ENCODE measurements at places on chromosomes 6 and 20.
A peak's percentile ranks its signal among the peaks of the same experiment; 100 is the strongest.

DNA sequence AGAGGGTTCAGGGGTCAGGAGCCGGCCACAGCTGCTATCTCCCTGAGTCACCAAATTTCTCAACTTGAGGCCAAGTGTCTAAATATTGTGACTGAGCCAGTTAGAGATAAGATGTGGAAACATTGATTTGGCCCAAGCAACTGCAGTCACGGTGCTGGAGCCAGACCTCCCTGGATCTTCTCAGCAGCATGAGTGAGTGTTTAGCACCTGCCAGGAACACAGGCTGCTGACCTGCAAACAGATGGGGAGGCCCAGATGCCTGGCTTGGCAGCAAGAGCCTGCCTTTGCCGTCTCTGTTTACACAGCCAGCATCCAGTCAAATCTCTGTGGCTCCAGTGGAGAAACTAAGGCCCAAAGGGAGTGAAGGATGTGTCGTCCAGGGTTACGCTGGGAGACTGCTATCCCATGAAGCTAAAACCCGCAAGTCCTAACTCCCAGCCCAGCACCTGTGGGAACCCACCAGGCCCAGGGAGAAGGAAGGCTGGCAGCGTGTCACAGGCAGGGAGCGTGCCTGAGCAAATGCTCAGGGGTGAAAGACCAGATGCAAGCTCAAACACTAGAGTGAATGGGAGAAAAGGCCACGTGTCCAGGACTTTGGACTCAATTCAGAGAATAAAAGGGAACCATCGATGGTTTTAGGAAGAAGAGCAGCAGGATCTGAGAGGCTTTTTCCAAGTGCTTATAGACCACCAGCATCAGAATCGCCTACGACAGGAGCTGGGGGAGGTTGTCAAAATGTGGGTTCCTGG is 15.9 kb upstream of the PTGIS start:
- DNase-seq, result no peak

- no peak for DNase-seq
These were observed 5.7 kb upstream of the NECAB3 start for GRCh38 chr20:33679758-33680485.

DNA sequence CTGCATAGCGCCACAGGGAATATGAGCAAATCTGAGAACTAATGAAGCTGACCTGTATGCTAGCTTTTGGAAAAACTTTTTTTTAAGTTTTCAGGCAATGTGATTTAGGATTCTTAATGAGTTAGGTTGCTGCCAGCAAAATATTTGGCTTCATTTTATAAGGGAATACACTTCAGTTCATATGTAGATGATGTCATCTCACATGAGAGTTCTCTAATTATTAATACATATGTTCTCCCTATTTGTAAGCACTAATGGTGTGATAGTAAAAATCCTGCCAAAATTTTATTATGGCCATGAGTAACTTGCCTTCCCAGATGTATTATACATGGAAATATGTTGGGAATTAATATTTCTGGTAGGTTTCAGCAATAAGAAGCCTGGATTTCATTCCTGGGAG is 573.8 kb downstream of the EPM2A start:
- no peak for DNase-seq

DNA sequence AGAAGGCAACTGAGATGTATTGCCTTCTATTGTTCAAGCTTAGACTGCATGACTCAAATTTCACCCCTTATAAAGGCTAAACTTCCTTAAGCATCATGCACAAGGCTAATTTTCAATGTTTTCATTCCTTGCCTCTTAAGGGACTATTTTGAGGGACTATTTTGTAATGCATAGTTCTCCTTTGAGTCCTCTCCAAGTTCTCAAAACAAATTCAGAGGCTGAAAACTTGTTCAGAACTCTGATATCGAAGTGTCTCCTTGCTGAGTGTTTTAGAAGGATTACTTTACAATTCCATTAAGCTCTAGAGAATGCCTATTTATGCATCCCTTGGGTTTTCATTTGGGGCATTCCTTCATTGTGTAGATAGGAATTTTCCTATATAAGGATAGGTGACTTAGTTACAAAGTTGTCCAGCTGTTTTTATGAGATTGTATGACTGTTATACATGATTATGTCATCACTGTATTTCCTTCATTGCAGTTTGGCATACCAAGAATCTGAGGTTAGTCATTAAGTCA is 41.7 kb downstream of the COL19A1 start:
- no peak for DNase-seq

GRCh38 chr6:13391537-13391936 is 63.2 kb upstream of the TBC1D7 start:
- no peak for DNase-seq

DNA sequence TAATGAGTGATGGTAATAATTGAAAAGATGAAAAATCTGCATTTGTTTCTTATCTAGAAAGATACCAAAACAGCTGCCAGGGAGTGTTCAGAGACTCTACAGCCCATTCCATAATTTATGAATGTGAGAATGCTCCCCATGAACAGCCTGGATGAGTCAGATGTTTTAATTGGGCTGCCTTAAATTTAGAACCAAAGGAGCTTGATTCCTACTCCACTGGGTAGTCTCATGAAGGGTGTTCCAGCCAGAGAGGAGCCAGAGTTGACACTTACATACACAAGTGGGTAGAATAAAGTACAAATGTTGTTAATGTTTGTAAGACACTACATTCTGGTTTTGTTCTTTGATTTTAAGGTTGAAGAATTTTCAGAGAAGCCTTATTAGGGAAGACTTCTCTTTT is 158.7 kb upstream of the PRND start:
- no peak for DNase-seq

DNA sequence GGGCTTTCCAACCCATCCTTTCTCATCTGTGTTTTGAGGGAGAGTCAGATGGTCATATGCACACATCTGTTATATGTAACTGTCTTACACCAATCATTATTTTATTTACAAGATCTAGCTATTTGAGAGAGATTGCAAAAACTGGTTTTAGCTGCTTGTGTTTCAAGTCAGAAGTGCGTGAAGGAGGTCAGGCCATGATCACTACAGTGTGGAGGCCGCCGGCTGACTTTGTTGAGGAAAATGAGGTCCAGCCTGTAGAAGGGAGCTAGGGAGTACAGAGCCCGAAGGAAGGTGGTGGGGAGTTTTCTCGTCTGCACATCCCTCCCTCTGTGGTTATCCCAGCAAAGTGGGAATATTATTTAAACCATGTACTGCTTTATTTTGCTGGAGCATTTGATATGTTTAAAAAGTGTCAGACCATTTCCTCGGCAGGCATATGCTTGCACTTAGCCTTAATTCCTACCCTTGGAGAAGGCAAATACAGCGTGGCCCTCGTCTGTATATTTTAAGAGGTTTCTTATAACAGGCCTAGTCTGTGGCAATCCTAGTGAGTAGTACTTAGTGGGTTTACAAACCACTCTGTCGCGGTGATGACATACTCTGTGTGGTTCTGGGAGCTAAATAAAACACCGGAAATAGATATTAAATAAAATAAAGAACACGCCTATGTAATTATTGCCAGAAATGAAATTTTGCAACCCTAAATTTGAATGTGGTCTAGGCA is 95.6 kb downstream of the UST start:
- DNase-seq, result no peak

- peak; percentile 11 for DNase-seq
These were observed 743 bp downstream of the CMTR1 start for GRCh38 chr6:37433657-37434271.

DNA sequence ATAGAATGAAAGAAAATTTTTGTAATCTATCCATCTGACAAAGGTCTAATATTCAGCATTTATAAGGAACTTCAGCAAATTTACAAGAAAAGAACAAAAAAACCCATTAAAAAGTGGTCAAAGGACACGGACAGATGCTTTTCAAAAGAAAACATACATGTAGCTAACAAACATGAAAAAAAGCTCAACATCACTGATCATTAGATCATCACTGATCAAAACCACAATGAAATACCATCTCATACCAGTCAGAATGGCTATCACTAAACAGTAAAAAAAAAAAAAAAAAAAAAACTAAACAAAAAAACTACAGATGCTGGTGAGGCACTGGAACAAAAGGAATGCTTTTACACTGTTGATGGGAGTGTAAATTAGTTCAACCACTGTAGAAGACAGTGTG is 837.1 kb downstream of the EPHA7 start:
- DNase-seq, result no peak

DNA sequence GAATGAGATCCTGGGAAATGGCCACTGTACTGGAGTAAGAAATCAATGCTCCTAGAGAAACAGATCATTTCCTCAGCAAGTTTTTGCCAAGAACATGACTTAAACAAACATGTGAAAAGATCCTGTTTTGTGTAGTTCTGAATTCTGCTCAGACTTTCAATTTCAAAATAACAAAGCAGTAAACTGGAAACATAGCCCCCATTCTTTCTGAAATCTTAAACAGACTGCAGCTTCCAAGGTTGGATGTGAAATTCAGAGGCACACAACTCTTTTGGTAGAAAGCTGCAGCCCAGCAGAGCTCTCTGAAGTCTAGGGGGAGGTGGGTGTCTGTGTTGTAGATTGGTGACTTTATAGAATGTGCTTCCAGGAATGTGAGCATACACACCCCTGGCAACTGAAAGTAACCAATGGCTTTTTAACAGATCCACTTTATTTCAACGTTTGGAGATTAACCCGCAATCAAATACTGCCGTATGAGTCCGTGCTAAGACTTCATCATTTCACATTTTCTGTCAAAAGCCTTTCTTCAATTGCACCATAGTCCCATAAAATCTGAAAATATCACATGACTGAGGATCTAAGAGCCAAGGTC is 86.4 kb downstream of the ATXN1 start:
- no peak for DNase-seq

DNA sequence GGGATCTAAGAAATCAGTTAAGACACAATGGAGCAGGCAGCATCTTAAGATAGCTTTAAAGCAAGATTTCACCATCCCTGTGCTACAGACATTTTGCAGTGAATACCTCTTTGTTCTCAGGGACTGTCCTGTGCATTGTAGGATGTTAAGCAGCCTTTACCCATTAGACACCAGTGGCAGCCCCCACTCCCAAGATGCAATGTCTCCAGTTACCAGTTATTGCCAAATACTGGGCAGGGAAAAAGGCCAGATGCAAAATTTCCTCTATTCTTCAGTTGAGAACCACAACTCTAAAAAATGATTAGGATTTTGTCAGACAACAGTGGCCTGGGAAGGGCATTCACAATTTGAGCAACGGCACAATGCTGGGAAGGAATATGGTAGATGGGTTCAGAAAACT is 6.1 kb downstream of the FBXO5 start:
- no peak for DNase-seq

DNA sequence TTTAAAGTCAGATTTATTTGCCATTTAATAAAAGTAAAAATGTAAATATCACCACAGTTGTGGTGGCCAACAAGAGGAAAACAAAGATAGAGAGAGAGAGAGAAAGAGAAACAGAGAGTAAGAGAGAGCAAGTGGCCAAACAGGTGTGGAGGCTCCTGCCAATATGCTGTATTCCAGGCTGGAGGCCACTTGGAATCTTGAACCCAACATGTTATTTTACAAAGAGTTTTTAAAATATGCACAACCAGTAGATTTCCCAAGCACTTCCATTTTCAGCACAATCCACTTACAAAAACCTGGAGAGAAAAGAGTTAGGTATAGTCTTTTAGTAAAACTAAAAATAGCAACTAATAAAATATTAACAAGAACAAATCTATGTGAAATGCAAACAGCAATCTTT is 1323.1 kb upstream of the CITED2 start:
- DNase-seq, result no peak

DNA sequence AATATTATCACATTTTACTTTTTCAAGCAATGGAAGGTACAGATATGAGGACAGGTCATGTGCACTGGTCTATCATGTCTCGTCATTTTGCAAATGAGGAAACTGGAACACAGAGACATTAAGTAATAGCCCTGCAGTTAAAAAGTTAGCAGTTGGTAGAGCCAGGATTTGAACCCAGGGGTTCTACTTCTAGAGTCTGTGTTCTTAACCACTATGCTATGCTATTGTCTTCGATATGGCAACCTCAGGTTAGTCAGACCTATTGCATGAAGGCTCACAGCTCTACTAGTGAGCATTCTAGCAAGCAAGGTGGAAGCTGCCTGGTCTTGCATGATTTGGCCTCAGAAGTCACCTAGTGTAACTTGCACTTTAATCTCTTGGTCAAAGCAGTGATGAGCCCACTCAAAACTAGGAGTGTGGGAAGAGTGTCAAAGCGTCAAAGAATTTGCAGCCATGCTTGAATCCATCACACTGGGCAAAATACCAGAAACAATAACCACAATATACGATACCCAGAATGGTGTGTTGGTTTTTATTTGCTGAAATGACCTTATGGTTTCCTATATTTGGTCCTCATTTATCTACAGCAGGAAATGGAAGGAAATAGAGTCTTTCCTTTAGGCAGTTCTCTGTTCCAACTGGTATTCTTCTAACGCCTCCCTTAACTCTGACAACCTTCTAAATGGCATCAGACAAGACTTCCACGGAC is 20.4 kb upstream of the BMP2 start:
- no peak for DNase-seq

DNA sequence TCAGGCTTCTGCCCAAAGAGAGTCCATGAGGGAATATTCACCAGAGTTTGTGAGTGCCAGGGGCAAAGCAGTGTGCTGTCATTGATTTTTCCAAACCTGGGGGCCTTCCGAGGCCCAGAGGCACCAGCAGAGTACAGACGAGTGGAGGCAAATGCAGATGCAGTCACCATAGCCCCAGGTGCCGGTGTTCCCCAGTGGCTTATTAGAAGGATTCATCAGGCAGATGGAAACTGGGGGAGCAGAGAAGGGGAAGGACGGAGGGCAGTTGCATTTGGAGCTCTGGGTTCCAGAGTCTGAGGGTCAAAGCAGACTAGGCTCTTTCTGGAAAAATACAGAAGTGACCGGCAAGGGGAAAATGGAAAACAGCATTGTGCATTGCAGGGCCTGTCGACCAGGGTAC is 184.2 kb downstream of the ANKRD60 start:
- no peak for DNase-seq

GRCh38 chr20:32889281-32889680 is 30.6 kb downstream of the EFCAB8 start:
- DNase-seq, result no peak

- no peak for DNase-seq
These were observed 61.2 kb downstream of the GFOD1 start for GRCh38 chr6:13425943-13426931.

GRCh38 chr6:155447949-155448348 is 7.7 kb downstream of the NOX3 start:
- DNase-seq, result no peak

- DNase-seq, result no peak
These were observed 81.3 kb upstream of the SIRPA start for GRCh38 chr20:1813674-1814635.

DNA sequence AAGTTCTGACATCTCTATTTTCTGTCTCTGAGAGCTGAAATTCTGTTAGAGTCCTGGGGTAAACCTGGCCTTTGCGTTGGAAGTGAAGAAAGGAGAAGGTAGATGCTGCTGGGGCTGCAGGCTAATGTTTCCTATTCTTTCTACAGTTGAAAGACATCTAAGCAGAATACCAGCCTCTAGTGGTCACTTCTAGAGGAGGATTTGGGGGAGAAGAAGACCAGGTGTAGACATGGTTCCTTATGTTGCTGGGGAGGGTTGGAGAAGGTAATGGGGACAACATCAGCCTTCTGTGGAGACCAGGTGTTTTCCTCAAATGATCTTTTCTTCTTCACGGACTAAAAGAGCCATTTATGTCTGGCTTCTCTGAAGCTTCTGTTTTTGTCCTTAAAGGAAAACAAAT is 62.6 kb downstream of the BTBD3 start:
- DNase-seq, result no peak

- DNase-seq, result no peak
These were observed 199.9 kb upstream of the SOX4 start for GRCh38 chr6:21393441-21394165.

GRCh38 chr6:133837801-133838349 is 51.0 kb upstream of the TCF21 start:
- no peak for DNase-seq

Data from left renal cortex interstitium (tissue), 4 donors.